ENCODE measurements at places on chromosomes 16 and 17.
A peak's percentile ranks its signal among the peaks of the same experiment; 100 is the strongest.

- no peak for DNase-seq
- peak overlapping the region; percentile 21 for H3K27ac ChIP-seq
- peaks cover 19% of the 10 kb centered on the region for H3K4me1 ChIP-seq
- H3K27me3 ChIP-seq, result no peaks in the 10 kb centered on the region
- peaks cover 8% of the 10 kb centered on the region for H3K36me3 ChIP-seq
- H3K4me3 ChIP-seq, result no peak overlapping the region
These were observed 1.4 kb downstream of the CDK3 start for GRCh38 chr17:76002100-76002499.

DNA sequence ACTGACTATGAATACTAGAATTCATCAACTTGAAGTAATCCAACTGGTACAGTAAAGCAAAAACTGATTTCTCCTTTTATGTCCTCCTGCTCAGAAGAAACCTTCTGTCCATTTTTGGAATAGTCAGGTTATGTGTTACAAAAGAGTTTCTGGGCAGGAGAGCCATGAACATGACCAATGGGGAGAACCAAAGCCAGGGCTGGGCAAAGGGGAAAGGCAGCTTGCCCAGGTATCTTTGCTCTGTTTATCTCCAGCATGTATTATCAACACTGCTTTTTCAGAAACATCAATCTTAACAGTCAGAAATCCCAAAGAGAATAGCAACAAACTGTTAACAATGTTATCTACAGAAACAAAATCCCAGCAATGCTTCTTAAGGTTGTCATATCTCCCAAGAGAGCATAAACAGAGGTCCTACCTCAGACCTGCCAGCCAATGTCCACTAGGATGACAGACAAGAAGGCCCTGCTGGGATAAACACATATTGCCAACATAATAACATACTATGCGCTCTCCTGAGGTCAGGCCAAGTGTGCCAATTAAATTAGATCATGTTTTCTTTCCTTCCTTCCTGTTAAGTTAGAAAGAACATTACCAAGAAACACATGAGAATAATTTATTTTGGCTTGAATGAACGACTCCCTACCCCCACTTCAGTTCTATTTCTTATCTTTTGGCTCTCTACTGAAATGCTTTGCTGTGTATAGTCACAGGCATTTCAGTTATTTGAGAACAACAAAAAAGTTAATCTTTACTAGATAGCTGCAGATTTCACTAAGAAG lies 28.0 kb downstream of the BLMH start:
- no peak for DNase-seq
- no peak overlapping the region for H3K27ac ChIP-seq
- H3K4me3 ChIP-seq, result no peak overlapping the region
- H3K4me1 ChIP-seq, result peaks cover 8% of the 10 kb centered on the region
- no peaks in the 10 kb centered on the region for H3K27me3 ChIP-seq

DNA sequence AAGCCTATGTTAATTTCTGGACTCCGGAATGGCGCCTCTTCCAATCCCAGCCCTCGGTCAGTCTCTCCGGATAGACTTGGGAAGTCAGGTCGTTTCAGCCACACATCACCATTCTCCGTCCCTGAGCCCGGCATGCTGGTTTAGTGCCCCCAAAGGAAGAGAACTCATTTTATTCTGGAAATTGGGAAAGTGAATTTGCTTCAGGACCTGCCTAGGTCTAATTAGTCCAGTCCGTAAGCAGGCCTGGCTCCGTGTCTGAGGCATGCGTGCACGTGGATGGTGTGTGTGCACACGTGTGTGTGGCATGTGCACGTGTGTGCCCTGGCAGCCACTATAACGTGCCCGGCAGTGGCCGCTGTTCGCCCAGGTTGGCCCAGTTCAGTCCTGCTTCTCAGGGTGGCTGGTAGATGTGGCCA lies 77.4 kb downstream of the RPA1 start:
- peaks cover 76% of the 10 kb centered on the region for H3K27me3 ChIP-seq
- no peaks in the 10 kb centered on the region for H3K36me3 ChIP-seq
- no peak overlapping the region for H3K4me3 ChIP-seq
- DNase-seq, result no peak
- H3K4me1 ChIP-seq, result peaks cover 36% of the 10 kb centered on the region
- H3K27ac ChIP-seq, result no peak overlapping the region

DNA sequence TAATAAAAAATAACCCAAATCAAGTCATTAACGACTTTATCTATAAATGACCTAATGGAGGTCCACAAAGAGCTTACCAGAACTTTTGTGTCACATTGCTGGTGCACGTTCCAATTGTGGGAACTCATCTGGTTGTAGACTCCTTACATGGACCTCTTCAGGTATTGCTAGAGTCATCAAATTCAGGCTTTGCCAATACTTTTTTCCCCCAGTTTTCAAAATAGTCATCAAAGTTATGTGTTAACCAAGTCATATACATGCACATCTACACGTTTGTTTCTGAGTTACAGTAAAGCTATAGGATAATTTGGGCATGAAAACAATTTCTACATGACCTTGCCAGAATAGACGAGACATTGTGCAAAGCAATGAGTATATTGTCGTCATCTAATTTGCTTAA lies 76.2 kb upstream of the ADAMTS18 start:
- no peaks in the 10 kb centered on the region for H3K36me3 ChIP-seq

DNA sequence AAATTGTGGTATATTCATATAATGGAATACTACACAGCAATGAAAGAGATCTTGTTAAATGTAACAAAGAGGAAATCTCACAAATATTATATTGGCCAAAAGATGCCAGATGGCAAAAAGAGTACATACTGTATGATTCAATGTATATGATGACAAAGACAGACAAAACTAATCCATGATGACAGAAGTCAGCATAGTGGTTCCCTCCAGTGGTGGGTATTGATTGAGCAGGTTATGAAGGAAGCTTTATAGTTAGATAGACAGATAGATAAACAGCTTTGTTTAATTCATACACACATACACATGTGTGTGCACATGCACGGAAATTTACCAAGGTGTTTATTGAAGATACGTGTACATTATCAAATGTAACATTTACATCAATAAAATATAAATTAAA lies 74.4 kb upstream of the SMIM36 start:
- no peaks in the 10 kb centered on the region for H3K27me3 ChIP-seq
- no peak for DNase-seq
- H3K4me1 ChIP-seq, result peaks cover 33% of the 10 kb centered on the region
- H3K27ac ChIP-seq, result no peak overlapping the region
- H3K36me3 ChIP-seq, result no peaks in the 10 kb centered on the region

GRCh38 chr17:6796887-6797490 lies 21.0 kb downstream of the FBXO39 start:
- no peak overlapping the region for H3K4me3 ChIP-seq
- DNase-seq, result no peak
- H3K27me3 ChIP-seq, result peaks cover 37% of the 10 kb centered on the region
- no peak overlapping the region for H3K27ac ChIP-seq
- H3K4me1 ChIP-seq, result no peaks in the 10 kb centered on the region

GRCh38 chr16:23387666-23388065 lies 65.3 kb downstream of the COG7 start:
- DNase-seq, result no peak
- no peak overlapping the region for H3K4me3 ChIP-seq
- H3K36me3 ChIP-seq, result peaks cover 12% of the 10 kb centered on the region
- no peaks in the 10 kb centered on the region for H3K27me3 ChIP-seq
- H3K4me1 ChIP-seq, result no peaks in the 10 kb centered on the region

DNA sequence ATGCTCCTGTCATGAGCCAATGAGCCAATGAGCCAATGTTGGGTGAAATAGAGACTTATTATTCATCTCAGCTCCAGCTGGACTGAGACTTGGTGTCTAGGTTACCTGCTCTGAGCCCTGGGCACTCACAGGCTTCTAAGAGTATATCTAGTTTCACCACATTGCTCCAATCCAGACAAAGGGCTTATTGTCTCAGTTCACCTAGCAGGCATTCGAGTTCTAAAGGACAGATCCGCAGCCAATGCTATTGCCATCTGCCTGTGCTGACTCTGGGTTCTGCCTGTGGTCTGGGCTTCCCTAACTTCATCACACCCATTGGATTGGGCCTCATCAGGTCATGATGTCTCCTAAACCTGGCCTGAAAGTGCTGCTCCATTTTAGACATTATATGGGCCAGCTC lies 66.1 kb upstream of the HS3ST4 start:
- H3K4me1 ChIP-seq, result no peaks in the 10 kb centered on the region
- no peaks in the 10 kb centered on the region for H3K36me3 ChIP-seq
- no peaks in the 10 kb centered on the region for H3K27me3 ChIP-seq
- no peak overlapping the region for H3K27ac ChIP-seq

DNA sequence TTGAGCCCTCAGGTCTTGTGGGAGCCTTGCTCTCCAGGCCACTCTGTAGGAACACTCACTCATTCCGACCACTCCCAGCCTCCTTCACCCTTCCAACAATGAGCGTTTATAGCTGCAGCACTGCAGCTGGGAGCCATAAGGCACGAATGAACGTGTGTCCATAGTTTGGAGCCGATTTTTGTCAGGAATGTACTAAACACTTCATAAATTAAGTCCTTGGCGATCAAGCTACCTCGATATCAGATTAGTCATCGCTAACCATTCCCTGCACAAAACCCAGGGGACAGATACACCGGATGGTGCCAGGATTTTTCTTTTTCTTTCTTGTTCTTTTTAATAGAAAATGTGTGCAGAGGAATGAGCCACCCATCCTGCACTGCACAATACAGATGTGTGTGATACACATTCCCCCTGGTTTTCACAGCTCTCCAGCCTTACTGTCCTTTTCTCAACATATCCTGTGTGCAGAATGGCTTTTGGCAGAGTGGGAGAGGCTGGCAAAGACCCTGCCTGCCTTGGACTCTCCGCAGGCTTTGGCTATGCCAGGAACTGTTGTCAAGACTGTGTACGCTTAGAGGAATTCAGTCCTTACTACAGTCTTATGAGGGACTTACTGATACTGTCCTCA lies 68.4 kb upstream of the ELAC2 start:
- no peaks in the 10 kb centered on the region for H3K4me1 ChIP-seq
- H3K27me3 ChIP-seq, result peaks cover 14% of the 10 kb centered on the region
- H3K27ac ChIP-seq, result no peak overlapping the region
- no peak overlapping the region for H3K4me3 ChIP-seq
- no peak for DNase-seq
- H3K36me3 ChIP-seq, result no peaks in the 10 kb centered on the region

DNA sequence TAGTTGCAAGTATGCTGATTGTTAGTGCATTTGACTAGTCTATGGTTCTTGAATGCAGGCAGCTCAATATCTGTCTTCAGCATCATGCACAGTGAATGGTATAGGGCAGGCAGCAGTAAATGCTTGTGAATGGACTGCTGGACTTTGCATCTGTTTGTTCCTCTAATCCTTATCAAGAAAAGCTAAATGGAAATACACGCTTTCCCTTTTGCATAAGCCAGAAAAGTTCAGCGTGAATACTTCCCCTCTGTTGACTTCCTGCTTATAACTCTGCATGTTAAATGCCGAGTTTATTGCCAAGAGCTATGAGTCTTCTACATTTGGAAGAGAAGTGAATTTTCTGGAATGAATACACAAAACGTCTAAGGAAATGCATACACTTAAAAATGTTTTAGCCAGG lies 127.9 kb upstream of the CPHXL start:
- H3K27ac ChIP-seq, result no peak overlapping the region
- no peaks in the 10 kb centered on the region for H3K36me3 ChIP-seq
- no peaks in the 10 kb centered on the region for H3K27me3 ChIP-seq
- no peak overlapping the region for H3K4me3 ChIP-seq
- no peak for DNase-seq

DNA sequence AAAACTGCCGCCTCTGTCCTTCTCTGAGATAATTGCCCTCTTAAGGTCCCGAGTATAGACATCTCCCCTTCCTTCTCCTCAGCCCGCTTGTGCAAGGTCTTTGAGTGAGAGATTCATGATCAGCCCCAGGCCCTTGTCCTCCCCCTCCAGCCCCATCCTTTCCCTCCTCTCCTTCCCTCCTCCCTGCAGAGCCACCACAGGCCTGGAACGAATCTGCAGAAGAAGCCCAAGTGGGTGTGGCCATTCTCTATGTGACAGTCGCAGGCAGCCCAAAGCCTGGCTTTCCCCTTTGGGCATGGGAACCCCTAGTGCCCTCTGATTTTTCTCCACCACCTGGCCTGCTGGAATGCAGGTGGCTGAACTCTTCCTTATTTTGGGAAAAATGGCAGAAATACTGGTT lies 7.2 kb upstream of the NDRG4 start:
- H3K4me3 ChIP-seq, result no peak overlapping the region
- peaks cover 4% of the 10 kb centered on the region for H3K27me3 ChIP-seq
- H3K4me1 ChIP-seq, result peaks cover 22% of the 10 kb centered on the region
- peak overlapping the region; percentile 0 for H3K27ac ChIP-seq
- no peak for DNase-seq

- no peaks in the 10 kb centered on the region for H3K36me3 ChIP-seq
- no peaks in the 10 kb centered on the region for H3K4me1 ChIP-seq
- no peak overlapping the region for H3K27ac ChIP-seq
These were observed 157.5 kb upstream of the SOX9 start for GRCh38 chr17:71963351-71963750.

GRCh38 chr16:88062341-88063210 lies 111.3 kb downstream of the BANP start:
- H3K36me3 ChIP-seq, result peaks cover 3% of the 10 kb centered on the region
- no peak for DNase-seq
- no peak overlapping the region for H3K4me3 ChIP-seq
- no peaks in the 10 kb centered on the region for H3K27me3 ChIP-seq
- peaks cover 7% of the 10 kb centered on the region for H3K4me1 ChIP-seq

DNA sequence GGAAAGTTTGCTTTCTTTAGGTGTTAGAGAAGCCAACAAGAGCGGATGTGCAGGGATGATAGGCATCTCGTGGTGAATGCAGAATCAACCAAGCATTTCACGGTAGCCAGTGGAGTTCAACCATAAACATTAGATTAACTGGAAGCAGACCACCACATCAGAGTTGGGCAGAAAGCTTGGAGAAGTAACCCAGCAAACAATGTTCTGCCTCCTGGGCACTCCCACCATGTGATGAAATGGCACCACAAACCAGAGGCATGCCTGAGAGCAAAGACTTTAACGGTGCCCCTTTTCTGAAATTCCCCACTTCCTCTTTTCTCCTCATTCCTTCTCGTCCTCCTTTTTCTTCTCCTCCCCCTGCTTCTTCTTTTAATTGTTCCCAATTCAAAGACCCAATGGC lies 193.5 kb upstream of the ANKFN1 start:
- no peaks in the 10 kb centered on the region for H3K4me1 ChIP-seq
- no peak overlapping the region for H3K27ac ChIP-seq
- H3K4me3 ChIP-seq, result no peak overlapping the region
- DNase-seq, result no peak
- H3K36me3 ChIP-seq, result no peaks in the 10 kb centered on the region

- no peak overlapping the region for H3K27ac ChIP-seq
- DNase-seq, result no peak
- H3K4me3 ChIP-seq, result no peak overlapping the region
- H3K36me3 ChIP-seq, result peaks cover 8% of the 10 kb centered on the region
These were observed 71.2 kb upstream of the CHMP6 start for GRCh38 chr17:80920441-80920840.

- H3K27me3 ChIP-seq, result no peaks in the 10 kb centered on the region
- H3K36me3 ChIP-seq, result peaks cover 3% of the 10 kb centered on the region
- H3K27ac ChIP-seq, result no peak overlapping the region
These were observed 73.1 kb downstream of the SREBF1 start for GRCh38 chr17:17763734-17764133.

- no peaks in the 10 kb centered on the region for H3K27me3 ChIP-seq
- no peaks in the 10 kb centered on the region for H3K4me1 ChIP-seq
- no peak for DNase-seq
- no peak overlapping the region for H3K4me3 ChIP-seq
- no peaks in the 10 kb centered on the region for H3K36me3 ChIP-seq
- H3K27ac ChIP-seq, result no peak overlapping the region
These were observed 505.8 kb upstream of the ERCC4 start for GRCh38 chr16:13414154-13414553.

- H3K4me3 ChIP-seq, result no peak overlapping the region
- H3K27me3 ChIP-seq, result no peaks in the 10 kb centered on the region
- peak overlapping the region; percentile 90 for H3K27ac ChIP-seq
- peaks cover 4% of the 10 kb centered on the region for H3K4me1 ChIP-seq
- no peaks in the 10 kb centered on the region for H3K36me3 ChIP-seq
These were observed 38.9 kb upstream of the CMIP start for GRCh38 chr16:81405702-81406113.

Data from type B pancreatic cell (in vitro differentiated cells).